ENCODE measurements at places on chromosomes 3 and 15. TPM values are rescaled to one million over a fixed set of nuclear protein-coding genes. Genes with fewer than 3 reads are reported as not detected.
A peak's percentile ranks its signal among the peaks of the same experiment; 100 is the strongest.

DNA sequence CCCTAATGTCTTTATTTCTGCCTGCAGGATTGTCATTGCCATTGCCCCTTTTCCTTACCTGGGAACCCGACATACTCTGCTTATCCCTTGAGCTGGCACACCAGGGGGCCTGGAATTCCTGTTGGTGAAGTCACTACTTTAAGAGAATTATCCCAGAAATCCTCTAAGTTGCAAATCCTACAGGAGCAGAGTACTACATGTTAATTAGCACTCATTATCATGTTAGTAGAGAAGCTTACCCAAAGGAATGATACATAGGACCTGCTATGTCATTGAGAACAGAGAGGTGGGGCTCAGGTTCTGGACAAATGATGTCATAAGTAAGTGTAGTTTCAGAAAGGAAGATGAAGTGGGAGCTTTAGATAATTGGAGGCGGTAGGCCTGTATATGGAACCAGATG lies 27.4 kb downstream of the SCG5 start:
- H3K27ac ChIP-seq: no peak overlapping the region
- H3K27me3 ChIP-seq: no peaks in the 10 kb centered on the region
- no peaks in the 10 kb centered on the region for H3K36me3 ChIP-seq

- no peaks in the 10 kb centered on the region for H3K27me3 ChIP-seq
- H3K36me3 ChIP-seq: no peaks in the 10 kb centered on the region
- no peak overlapping the region for H3K27ac ChIP-seq
- H3K4me3 ChIP-seq: no peak overlapping the region
- DNase-seq: no peak
Observed at GRCh38 chr3:72266016-72266370, 481.0 kb upstream of the PROK2 start.

RARRES1 gene
- not detected for polyA plus RNA-seq

- no peaks in the 10 kb centered on the region for H3K36me3 ChIP-seq
- peaks cover 22% of the 10 kb centered on the region for H3K4me1 ChIP-seq
- DNase-seq: peak; percentile 15
- no peak overlapping the region for H3K27ac ChIP-seq
- peaks cover 61% of the 10 kb centered on the region for H3K27me3 ChIP-seq
Observed at GRCh38 chr3:123028233-123028828, 768 bp upstream of the SEMA5B start.

GRCh38 chr3:68919000-68919399 lies 13.3 kb downstream of the TAFA4 start:
- no peaks in the 10 kb centered on the region for H3K36me3 ChIP-seq
- no peak overlapping the region for H3K27ac ChIP-seq
- peaks cover 4% of the 10 kb centered on the region for H3K27me3 ChIP-seq
- no peak overlapping the region for H3K4me3 ChIP-seq

- no peaks in the 10 kb centered on the region for H3K27me3 ChIP-seq
- peak overlapping the region; percentile 10 for H3K27ac ChIP-seq
- H3K36me3 ChIP-seq: no peaks in the 10 kb centered on the region
- DNase-seq: peak; percentile 84
- H3K4me1 ChIP-seq: peaks cover 14% of the 10 kb centered on the region
Observed at GRCh38 chr3:32384938-32385337, 6.7 kb upstream of the CMTM7 start.

PRICKLE2 gene
- not detected for polyA plus RNA-seq

DNA sequence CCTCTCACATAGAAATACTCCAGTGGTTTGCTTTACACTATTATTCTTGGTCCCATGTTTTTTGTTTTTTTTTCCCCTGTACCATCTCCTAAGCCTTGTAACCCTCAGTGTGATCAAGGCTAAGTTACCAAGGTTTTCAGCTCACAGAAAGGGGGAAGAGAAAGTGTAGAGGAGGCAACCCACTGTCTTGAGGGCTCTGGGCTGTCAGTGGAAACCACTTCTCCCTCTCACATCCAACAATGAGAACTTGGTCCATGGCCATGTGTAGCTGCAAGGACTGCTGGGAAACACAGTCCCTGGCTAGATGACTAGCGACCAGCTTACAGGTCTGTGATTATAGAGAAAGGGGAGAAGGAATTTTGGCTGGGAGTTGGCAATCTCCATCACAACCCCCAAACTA lies 30.3 kb downstream of the GPD1L start:
- H3K36me3 ChIP-seq: peaks cover 14% of the 10 kb centered on the region
- no peak for DNase-seq
- H3K27ac ChIP-seq: no peak overlapping the region

ARPIN gene
- polyA plus RNA-seq: 13.3 TPM

DNA sequence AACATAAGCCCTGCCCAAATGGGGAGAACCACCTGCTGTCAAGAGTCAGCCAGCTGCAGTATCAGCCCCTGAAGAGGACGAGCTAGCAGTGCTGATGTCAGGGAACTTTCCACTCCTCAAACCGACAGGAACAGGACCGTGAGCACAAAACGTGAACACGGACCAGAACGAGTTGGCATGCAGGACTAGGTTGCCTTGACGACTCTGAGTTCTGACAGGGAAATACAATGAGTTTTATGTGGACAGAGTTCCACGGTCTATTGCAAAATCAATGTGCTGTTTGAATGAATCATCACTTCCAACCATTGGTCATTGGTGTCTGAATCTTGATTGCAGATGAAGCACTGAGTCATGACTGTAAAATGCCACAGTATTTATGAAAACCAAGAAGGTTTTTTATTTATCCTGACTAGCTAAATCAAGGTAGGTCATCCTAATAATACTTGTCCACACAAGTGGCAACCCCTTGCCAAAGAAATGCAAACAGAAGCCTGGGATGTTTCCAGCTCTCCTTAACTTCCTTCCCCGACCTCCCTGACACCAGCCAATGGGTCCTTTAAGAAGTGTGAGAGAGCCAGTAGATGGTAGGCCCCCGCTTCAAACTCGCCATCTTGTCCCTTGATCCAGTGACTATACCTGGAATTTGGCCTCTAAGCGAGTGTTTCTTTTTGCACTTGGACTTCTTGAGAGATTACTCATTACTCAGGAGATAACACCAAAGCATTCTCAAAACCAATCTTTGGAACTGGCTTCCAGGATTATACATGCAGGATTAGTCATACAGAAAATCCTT lies 119.6 kb downstream of the ASB7 start:
- peaks cover 17% of the 10 kb centered on the region for H3K4me1 ChIP-seq
- H3K27me3 ChIP-seq: no peaks in the 10 kb centered on the region

- no peak overlapping the region for H3K4me3 ChIP-seq
- peak; percentile 74 for DNase-seq
- no peak overlapping the region for H3K27ac ChIP-seq
- H3K4me1 ChIP-seq: peaks cover 24% of the 10 kb centered on the region
- no peaks in the 10 kb centered on the region for H3K36me3 ChIP-seq
Observed at GRCh38 chr3:167750272-167750971, 14.9 kb downstream of the SERPINI1 start.

FLNB gene
- polyA plus RNA-seq: 4.3 TPM

PYGO1 gene
- polyA plus RNA-seq: not detected

DNA sequence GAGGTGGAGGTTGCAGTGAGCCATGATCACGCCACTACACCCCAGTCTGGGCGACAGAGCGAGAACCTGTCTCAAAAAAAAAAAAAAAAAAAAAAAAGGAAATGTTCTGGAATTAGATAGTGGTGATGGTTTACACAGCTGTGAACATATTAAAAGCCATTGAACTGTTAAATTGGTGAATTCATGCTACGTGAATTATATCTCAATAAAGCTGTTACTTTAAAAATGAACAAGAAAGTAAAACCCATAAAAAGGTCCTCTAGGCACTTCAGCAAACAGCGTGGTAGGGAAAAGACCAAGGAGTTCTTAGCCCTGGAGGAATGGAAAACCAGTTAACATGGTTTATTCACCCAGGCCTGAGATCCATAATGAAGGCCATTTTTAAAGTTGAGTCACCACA lies 180.1 kb downstream of the ATG7 start:
- no peaks in the 10 kb centered on the region for H3K27me3 ChIP-seq
- no peaks in the 10 kb centered on the region for H3K36me3 ChIP-seq
- no peak for DNase-seq
- H3K4me3 ChIP-seq: no peak overlapping the region
- H3K4me1 ChIP-seq: peaks cover 38% of the 10 kb centered on the region

- no peaks in the 10 kb centered on the region for H3K27me3 ChIP-seq
- H3K4me1 ChIP-seq: peaks cover 19% of the 10 kb centered on the region
- DNase-seq: no peak
- no peaks in the 10 kb centered on the region for H3K36me3 ChIP-seq
- no peak overlapping the region for H3K4me3 ChIP-seq
Observed at GRCh38 chr3:16923112-16923511, 38.4 kb downstream of the PLCL2 start.

GRCh38 chr15:92033314-92033713 lies 179.8 kb downstream of the SLCO3A1 start:
- H3K36me3 ChIP-seq: no peaks in the 10 kb centered on the region
- H3K4me3 ChIP-seq: no peak overlapping the region
- no peaks in the 10 kb centered on the region for H3K27me3 ChIP-seq
- peak; percentile 32 for DNase-seq
- H3K27ac ChIP-seq: no peak overlapping the region

GRCh38 chr3:174408310-174408709 lies 450.8 kb upstream of the NAALADL2 start:
- no peaks in the 10 kb centered on the region for H3K36me3 ChIP-seq
- H3K4me1 ChIP-seq: peaks cover 7% of the 10 kb centered on the region
- H3K27me3 ChIP-seq: no peaks in the 10 kb centered on the region
- no peak overlapping the region for H3K27ac ChIP-seq
- H3K4me3 ChIP-seq: no peak overlapping the region

GRCh38 chr3:25044762-25045710 lies 383.0 kb upstream of the RARB start:
- no peak overlapping the region for H3K27ac ChIP-seq
- DNase-seq: no peak
- H3K27me3 ChIP-seq: no peaks in the 10 kb centered on the region
- H3K4me1 ChIP-seq: no peaks in the 10 kb centered on the region
- no peak overlapping the region for H3K4me3 ChIP-seq

GRCh38 chr15:31296646-31297574 lies 29.7 kb upstream of the KLF13 start:
- H3K27me3 ChIP-seq: no peaks in the 10 kb centered on the region
- DNase-seq: no peak
- no peak overlapping the region for H3K27ac ChIP-seq
- H3K36me3 ChIP-seq: no peaks in the 10 kb centered on the region
- H3K4me3 ChIP-seq: no peak overlapping the region

GRCh38 chr15:90610190-90610589 lies 80.5 kb downstream of the CRTC3 start:
- no peak overlapping the region for H3K27ac ChIP-seq
- H3K27me3 ChIP-seq: no peaks in the 10 kb centered on the region

DNA sequence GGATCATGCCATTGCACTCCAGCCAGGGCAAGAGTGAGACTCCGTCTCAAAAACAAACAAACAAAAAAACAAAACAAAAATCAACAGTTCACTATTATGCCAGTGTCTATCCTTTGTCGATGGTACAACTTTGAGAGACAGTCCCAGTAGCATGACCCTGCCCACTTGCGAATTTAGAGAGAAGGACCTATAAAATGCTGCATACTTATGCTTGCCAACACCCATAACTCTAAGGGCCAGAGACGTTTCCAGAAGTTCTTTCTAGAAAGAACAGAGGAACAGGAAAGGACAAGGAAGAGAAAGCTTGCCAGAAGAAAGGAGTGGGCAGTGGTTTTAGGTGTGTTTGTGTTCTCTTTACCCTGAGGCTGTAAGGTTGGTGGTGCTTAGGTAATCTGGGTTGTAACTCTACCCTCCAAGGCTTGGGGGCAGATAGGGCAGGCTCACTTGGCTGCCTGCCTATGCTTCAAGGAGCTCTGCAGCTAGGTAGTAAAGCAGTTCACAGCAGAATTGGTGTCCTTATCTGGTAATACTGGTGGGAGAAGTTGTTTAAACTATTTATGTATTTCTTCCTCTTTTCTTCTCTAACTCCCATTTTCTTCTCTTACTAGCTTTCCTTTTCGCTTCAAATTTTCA lies 50.6 kb upstream of the SPPL2A start:
- no peaks in the 10 kb centered on the region for H3K27me3 ChIP-seq
- H3K36me3 ChIP-seq: no peaks in the 10 kb centered on the region
- no peak overlapping the region for H3K4me3 ChIP-seq

CYB561D2 gene
- 103 TPM for polyA plus RNA-seq

DNA sequence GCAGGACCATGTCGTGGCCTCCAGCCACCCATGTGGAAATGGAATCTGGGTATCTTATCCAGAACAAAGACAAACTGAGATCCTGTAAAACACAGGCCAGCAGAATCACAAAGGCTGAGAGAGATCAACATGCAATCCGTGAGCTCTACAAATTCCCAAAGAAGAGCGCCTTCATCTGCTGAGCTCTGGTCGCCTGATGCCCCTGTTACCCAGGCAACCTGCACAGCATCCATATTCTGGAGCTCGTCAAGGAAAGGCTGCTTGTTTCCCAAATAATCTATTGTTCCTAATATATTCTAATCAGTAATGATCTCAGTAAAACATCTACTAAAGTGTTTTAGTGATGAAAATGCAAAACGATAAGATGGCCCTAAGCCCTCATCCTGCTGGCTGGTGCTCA lies 133.6 kb downstream of the OCA2 start:
- H3K36me3 ChIP-seq: no peaks in the 10 kb centered on the region
- H3K4me1 ChIP-seq: no peaks in the 10 kb centered on the region
- no peak overlapping the region for H3K27ac ChIP-seq
- no peaks in the 10 kb centered on the region for H3K27me3 ChIP-seq
- DNase-seq: no peak
- no peak overlapping the region for H3K4me3 ChIP-seq

DNA sequence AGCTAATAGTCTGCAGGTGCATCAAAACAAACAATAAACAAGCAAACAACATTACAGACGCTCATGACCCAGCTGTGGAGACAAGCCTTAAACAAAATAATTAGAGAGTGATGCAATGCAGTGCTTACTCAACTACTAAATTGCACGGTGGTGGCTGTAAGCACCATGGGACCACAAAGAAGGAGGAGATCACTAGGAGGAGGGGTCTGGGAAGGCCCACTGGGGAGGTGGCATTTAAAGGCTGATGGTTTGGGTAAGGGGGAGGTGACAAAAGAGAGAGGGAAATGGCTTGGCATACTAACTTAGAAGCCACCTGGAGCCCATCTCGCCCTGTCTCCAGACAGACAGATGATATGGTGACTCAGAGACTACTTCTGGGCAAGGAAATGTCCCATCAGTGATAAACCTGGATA lies 516.7 kb downstream of the FOXP1 start:
- H3K27ac ChIP-seq: no peak overlapping the region
- peak; percentile 61 for DNase-seq
- no peaks in the 10 kb centered on the region for H3K36me3 ChIP-seq
- H3K4me1 ChIP-seq: peaks cover 43% of the 10 kb centered on the region
- H3K4me3 ChIP-seq: no peak overlapping the region
- no peaks in the 10 kb centered on the region for H3K27me3 ChIP-seq

PPM1L gene
- 5.8 TPM for polyA plus RNA-seq

DNA sequence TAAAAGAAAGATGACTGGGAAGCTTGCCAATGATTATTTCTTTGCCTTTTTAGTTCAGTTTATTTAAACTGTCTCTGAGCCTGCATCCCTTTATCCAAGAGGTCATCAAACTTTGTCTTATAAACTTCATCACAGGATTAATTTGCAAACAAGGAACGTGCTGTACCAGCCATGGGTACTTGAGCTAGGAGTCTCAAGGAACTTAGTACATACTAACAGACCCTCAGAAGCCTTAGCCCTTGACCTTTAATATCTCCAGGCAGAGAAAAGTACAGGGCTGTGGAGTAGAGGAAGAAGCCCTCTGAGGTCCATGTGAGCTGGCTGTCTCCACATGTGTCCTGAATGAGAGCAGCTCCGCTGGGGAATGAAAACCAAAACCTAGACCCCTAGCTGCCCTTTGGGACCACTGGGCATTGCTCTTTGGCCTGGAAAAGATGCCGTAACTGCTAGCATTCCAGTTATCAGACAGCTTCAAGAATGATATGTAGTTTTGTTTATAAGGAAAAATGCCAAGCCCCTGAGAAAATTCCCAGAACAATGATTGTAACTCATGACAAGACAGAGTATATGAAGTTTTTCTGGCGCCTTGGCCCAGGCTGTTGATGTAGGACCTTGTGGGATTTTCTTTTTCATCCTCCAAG lies 92.1 kb downstream of the ASB7 start:
- DNase-seq: no peak
- no peaks in the 10 kb centered on the region for H3K4me1 ChIP-seq
- H3K4me3 ChIP-seq: no peak overlapping the region
